Caki2 (cell line): ENCODE measurements at places on chromosomes 7 and 10. TPM values are rescaled to one million over a fixed set of nuclear protein-coding genes. Genes with fewer than 3 reads are reported as not detected.

DNA sequence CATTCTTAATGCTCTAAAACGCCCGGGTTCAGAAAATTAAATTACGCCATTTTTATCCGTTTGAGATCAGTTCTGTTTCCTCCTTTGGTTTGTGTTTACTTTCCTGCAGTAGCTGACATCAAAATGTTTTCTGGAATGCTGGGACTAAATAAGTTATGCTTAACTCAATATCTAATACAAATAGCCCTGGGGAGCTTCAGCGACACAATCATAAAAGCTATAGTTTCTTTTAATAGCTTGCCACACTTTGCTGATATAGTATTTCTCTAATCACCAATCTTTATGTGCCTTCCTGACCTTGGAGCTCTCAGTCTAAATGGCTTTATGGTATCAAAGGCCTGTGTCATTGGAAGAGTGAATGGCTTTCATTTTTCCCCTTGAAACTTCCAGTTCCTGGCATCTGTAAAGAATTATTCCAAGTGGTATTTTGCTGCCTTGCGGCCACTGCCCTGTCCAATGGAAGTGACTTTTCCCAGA is 202.7 kb downstream of the HDAC9 start:
- DNase-seq = no peak

GRCh38 chr10:23402856-23403255 is 36.0 kb upstream of the OTUD1 start:
- no peak for DNase-seq

Gene CCDC136
- total RNA-seq = 2.7 and 5.2 TPM in 2 replicates

- peak; percentile 61 for DNase-seq
Measured at GRCh38 chr7:74269757-74270277, 15.6 kb upstream of the RFC2 start.

Gene HOXA11
- not detected in 2 replicates for total RNA-seq

DNA sequence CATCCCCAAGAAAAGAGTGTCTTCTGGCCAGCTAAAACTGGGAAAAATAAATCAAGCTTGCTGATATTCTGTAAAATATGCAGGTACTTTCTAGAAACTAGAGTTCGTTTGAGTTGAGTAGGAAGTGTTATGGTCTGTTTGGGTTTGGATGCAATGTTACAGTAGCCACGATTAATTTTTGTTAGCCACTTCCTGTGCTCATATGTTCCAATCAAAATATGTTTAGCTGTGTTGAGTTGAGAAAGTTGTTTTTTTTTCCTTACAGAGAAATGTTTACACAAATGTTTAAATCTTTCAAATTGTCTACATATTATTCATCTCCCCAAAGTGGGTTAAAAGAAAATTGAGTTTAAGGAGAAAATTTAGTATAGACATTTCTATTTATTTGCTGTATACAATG is 11.3 kb upstream of the LAMB1 start:
- no peak for DNase-seq

GRCh38 chr7:71735961-71736556 is 604.1 kb downstream of the GALNT17 start:
- DNase-seq = peak; percentile 41

Gene FAM25A
- not detected in 2 replicates for total RNA-seq

Gene VKORC1L1
- 5.2 and 6.9 TPM in 2 replicates for total RNA-seq

DNA sequence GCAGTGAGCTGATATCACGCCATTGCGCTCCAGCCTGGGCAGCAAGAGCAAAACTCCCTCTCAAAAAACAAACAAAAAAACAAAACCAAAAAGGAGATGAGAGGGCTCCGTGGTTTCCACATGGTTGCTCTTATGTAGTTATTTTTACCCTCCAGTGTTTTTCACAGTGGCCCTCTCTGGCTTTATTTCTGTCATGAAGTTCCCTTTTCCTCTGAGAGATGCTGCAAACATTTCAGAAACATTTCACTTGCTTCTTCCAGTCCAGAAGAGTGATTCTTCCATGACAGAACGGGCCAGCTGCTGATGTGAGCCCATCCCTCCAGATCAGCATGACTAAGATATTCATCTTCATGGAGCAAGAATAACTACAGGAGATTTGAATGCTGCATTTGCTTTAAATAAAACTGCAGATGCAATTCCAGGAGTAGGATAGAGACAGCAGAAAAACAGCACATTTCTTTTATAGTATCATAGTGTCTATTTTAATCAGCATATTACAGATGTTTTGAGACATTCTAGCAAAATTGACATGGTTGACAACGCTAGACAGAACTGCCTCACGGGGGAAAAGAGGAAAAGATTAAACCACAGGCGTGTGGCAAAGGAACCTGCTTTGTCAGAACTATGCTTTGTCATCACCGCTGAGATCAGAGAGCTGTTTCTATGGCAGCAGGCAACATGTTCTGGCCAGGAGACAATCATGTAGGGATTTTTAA is 40.3 kb downstream of the NRCAM start:
- peak; percentile 81 for DNase-seq

Gene TFR2
- 0.27 TPM in 1 of 2 replicates, not detected in the other for total RNA-seq

Gene TRPV5
- total RNA-seq = not detected in 2 replicates

Gene CADPS2
- total RNA-seq = 6.5 and 8.6 TPM in 2 replicates

DNA sequence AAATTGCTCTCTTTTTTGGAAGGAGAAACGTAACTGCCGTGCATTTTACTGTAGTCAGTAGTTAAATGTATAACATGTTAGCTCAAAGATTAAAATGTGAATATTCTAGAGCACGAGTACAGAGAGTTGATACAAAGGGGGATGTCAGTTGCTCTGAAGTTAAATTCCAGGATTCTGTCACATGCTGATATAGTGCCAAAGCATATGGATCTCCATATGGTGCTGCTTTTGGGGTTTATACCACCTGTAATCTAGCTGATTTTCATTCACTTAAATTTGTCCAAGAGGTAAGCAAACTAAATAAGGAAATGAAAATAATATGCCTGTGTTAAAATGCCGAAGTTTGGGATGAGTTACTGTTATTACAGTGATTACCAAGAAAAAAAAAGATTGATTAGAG is 298.6 kb downstream of the EXOC4 start:
- no peak for DNase-seq

DNA sequence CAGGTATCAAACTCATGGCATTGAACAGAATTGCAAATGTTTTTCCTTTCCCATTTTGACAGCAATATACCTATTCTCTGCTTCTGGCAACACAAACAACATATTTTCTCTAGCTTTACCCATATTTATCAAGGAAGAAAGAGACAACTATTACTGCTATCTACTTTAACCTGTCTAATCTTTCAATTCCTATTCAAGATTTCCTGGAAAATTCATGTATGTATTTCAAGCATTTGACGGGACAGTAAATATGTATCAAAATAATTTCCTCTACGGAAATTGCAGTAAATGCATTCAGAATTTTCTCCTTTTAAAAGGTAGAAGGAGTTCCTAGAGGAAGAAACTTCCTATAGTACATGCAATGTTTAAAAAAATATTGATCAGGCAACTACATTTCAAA is 179.3 kb upstream of the LRRN3 start:
- no peak for DNase-seq

Gene PRF1
- not detected in 2 replicates for total RNA-seq

GRCh38 chr10:58064714-58065528 is 202.8 kb downstream of the IPMK start:
- DNase-seq = peak; percentile 48

DNA sequence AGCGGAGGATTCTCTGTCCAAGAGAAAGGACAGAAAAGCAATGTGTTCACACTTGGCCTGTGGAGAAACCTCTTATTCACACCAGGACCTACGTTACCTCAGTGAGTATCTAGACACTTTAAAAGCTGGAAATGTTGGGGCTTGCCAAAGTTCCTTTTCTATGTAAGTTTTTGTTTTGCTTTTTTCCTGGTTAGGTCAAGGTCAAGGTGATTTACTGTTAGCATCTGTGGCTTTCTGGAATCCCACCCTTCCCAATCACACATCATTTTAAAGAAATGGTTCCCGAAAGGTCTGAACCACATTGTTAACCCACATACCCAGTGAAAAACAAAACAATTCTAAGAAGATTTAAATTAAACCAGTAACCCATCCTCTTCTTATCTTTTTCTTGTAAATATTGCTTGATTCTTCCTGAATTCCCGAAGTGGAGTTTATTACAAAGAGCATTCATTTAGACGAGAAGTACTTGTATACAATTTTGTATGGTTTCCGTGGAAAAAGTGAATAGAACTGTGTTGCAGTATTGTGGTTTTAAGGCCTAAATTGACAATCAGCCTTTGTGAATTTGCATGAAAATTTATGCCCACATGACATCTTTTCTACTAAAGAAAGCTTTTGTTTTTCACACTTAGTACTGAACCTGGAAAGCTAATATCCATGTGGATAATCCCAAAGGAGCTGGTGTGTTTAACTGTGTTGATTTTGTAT is 827.0 kb upstream of the IGFBP3 start:
- DNase-seq = no peak

Gene TEX47
- total RNA-seq = not detected in 2 replicates

- DNase-seq = no peak
Measured at GRCh38 chr7:96248405-96248804, 73.5 kb downstream of the SLC25A13 start.

Gene WNT8B
- not detected in 2 replicates for total RNA-seq

Gene NRF1
- 8.9 and 10.1 TPM in 2 replicates for total RNA-seq

DNA sequence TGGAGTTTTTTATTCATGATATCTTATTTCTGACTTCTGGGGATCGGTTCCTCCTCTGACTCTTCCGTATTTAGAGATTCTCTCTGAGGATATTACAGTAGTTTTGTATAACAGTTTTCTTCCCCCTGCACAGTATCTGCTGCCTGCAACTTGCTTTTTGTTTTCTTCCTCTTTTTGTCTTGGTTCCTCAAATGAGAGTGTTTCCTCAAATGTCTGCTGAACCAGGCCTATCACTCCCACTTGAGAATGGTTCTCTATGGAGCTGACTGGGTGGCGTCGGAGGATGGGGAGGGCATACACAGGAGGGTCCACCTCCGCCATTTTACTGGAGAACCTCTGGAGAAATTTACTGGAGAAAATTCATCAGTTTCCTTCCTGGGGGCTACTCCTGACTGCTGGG is 27.7 kb downstream of the ARHGAP22 start:
- no peak for DNase-seq

GRCh38 chr10:82505009-82505408 is 630.0 kb downstream of the NRG3 start:
- no peak for DNase-seq

- DNase-seq = no peak
Measured at GRCh38 chr10:92544296-92544695, 29.6 kb downstream of the IDE start.

Gene NKX2-3
- 0.46 and 2.5 TPM in 2 replicates for total RNA-seq

Gene TSPAN33
- total RNA-seq = 54.4 and 68.1 TPM in 2 replicates

DNA sequence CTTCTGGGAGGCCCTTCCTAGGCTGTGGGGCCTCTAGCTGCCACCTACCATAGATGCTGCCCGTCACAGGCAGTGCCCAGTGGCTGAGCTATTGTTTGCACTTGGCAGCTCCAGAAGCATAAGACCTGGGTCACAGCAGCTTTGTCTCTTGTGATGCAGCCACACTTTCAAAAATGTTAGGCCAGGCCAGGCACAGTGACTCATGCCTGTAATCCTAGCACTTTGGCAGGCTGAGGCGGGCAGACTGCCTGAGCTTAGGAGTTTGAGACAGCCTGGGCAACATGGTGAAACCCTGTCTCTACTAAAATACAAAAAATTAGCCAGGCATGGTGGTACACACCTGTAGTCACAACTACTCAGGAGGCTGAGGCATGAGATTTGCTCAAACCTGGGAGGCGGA is 9.5 kb upstream of the KAZALD1 start:
- peak; percentile 30 for DNase-seq

DNA sequence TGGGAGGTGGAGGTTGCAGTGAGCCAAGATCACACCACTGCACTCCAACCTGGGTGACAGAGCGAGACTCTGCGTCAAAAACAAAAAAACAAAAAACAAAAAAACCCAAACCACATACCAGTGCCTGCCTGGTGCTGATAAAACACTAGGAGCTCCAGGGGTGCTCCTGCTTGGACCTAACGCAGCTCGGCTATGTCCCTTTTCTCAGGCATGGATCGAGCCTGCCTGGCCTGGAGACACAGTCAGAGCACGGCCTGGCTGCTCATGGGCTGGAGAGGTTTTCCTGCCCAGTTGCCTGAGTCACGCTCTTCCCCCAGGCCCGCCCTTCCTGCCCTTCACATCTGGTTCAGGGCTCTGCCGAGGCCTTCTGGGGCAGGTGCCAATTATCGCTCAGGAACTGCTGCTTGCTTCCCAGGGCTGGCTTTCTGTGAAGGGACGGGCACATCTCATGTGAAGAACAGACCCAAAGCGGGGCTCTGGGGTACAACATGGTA is 12.6 kb upstream of the NPFFR1 start:
- DNase-seq = peak; percentile 4

Gene RAPGEF5
- total RNA-seq = 7.9 and 10.2 TPM in 2 replicates

GRCh38 chr7:100723732-100724275 is 3.5 kb downstream of the EPO start:
- no peak for DNase-seq

DNA sequence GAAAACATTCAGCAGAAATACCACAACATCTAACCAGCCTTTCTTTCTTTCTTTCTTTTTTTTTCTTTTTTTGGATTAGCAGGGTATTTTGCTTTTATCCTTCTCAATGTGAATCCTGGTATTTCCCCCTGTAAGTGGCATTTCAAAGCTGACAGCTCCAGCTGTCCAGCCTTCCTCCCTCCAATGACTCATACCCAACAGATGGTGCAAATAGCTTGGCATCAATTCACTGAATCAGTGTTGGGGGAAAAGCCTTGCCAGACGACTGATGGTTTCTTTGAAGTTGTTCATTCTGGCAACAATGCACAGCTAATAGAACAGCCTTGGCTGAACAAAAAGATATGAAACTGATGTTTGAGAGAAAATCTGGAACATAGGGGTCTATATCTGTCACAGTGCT is 316.8 kb upstream of the STEAP1 start:
- DNase-seq = peak; percentile 8

DNA sequence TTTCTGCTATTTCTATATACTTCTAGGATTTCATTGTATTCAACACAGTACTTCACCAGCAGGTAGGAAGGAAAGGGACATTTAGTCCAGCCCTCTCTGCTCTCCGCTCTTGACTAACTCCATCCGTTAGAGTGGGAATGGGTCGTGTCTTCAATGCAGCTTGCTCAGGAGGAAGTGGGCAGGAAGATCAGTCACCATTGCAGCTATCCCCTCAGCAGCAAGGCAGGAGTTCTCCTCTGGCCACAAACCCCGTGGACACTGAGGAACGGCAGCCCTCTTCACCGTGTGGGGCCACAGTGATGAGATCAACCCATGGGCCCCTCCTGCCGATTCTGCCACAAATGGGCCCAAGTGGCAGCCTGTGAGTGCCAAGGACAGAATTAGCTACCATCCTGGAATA is 30.2 kb upstream of the IKZF1 start:
- no peak for DNase-seq

Gene SFR1
- total RNA-seq = 15.6 and 20.8 TPM in 2 replicates

GRCh38 chr7:134842886-134843430 is 63.5 kb downstream of the CALD1 start:
- no peak for DNase-seq

Gene CLRN3
- total RNA-seq = not detected in 2 replicates

DNA sequence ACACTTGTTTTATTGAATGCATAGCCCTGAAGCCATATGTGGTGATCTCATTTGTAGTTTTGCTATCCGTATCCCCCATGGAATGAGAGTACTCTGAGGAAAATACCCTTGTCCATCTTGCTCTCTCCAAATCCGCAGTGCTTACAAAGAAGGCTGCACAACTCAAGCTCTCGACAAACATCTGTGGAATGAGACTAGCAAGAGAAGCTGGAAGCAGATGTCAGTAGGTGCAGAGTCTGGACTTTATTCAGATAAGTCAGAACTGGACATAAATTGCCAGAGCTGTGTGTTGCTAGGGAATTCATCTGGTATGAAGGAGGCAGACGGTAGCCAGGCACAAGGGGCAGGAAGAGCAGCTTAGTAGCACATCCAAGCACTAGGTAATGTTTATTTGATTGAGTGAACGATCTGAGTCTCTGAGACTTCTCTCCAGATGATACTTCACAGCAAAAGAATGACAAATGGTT is 1046.2 kb downstream of the XPNPEP1 start:
- DNase-seq = no peak

Gene LMOD2
- not detected in 2 replicates for total RNA-seq

- DNase-seq = peak; percentile 54
Measured at GRCh38 chr10:60114765-60115586, 208.6 kb upstream of the CCDC6 start.
